PC-9 (cell line): ENCODE measurements at places on chromosomes 12 and 14. TPM values are rescaled to one million over a fixed set of nuclear protein-coding genes. Genes with fewer than 3 reads are reported as not detected.

The POTEG gene
- not detected in 2 replicates for total RNA-seq

The GYS2 gene
- total RNA-seq = not detected in 2 replicates

The CLEC4A gene
- not detected in 2 replicates for total RNA-seq

The MAPKAPK5 gene
- 45.0 and 64.7 TPM in 2 replicates for total RNA-seq

GRCh38 chr12:71046215-71046614 is 111.6 kb downstream of the TSPAN8 start:
- H3K36me3 ChIP-seq = no peaks in the 10 kb centered on the region
- H3K27ac ChIP-seq = no peak overlapping the region
- no peaks in the 10 kb centered on the region for H3K4me1 ChIP-seq

- no peaks in the 10 kb centered on the region for H3K27me3 ChIP-seq
- H3K4me1 ChIP-seq = peaks cover 10% of the 10 kb centered on the region
- no peak for DNase-seq
- H3K27ac ChIP-seq = no peak overlapping the region
- H3K4me3 ChIP-seq = no peak overlapping the region
These were observed 79.6 kb upstream of the PSMA6 start for GRCh38 chr14:35212471-35213142.

GRCh38 chr12:100146252-100146651 is 3.6 kb upstream of the BLTP3B start:
- no peak overlapping the region for H3K4me3 ChIP-seq
- H3K4me1 ChIP-seq = peaks cover 10% of the 10 kb centered on the region
- no peak for DNase-seq
- no peak overlapping the region for H3K27ac ChIP-seq
- no peaks in the 10 kb centered on the region for H3K36me3 ChIP-seq

GRCh38 chr12:116136340-116136739 is 141.2 kb downstream of the MED13L start:
- H3K36me3 ChIP-seq = no peaks in the 10 kb centered on the region
- no peak overlapping the region for H3K27ac ChIP-seq
- peaks cover 15% of the 10 kb centered on the region for H3K4me1 ChIP-seq

DNA sequence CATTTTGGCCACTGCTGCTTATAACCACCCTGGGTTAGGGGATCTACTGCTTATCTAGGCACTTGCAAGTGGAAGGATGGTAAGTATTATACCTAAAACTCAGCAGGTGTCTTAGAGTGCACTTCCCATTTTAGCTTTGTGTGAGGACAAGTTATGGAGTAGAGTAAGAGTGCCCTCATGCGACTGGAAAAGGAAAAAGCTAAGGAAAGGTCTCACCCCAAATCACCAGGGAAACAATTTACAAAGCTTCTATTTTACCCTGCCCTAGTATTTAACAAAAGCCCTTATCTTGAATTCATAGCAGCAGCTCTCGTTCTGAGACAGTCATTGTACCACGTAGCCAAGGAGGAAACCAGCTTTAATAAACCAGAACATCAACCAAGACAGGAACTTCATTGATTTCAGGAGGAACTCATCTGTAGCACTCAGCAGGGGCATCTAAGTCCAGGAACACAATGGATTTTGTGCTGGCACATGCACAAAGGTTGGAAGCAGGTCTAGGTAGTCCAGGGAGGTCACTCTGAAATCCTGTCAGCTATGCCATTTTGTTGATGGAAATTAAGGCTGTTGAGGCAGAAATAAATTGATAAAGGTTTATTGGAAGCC is 2.9 kb downstream of the RDH12 start:
- H3K27ac ChIP-seq = no peak overlapping the region
- DNase-seq = peak; percentile 66
- no peak overlapping the region for H3K4me3 ChIP-seq
- no peaks in the 10 kb centered on the region for H3K36me3 ChIP-seq

DNA sequence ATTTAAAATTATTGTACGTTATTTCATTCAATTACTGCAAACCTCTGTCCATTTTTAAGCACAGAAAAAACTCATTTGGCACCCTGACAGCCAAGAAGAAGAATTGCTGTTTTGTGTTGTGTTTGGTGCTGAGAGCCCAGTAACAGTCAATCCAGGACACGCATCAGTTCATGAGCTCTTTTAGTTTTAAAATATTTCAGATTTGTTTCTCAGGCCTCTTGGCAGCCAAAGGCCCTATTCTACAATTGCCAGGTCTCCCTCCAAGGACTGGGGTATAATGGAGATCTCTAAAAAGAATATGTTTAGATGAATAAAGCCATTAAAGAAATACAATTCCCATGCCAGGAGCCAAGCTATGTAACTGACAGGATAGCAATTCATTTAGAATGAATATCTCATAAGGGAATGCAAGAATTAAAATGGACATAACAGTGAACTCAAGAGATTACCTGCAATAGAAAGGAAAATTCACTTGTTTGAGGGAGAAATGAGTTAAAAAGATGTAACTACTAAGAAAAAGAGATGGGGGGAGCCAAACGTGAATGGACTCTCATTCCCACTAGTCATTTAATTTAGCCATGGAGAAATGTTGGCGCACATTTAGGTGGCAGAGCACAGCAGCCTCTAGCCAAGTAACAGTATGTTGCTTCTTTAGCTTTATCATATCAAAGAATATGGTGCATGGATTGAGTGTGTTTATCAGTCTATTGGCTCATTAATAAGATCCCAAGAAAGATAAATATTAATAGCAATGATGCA is 140.6 kb upstream of the PELI2 start:
- no peak for DNase-seq
- H3K4me3 ChIP-seq = no peak overlapping the region
- H3K27ac ChIP-seq = no peak overlapping the region

- H3K27me3 ChIP-seq = no peaks in the 10 kb centered on the region
- DNase-seq = peak; percentile 28
- H3K4me1 ChIP-seq = peaks cover 54% of the 10 kb centered on the region
These were observed 91.7 kb downstream of the ZFP36L1 start for GRCh38 chr14:68701001-68701741.

DNA sequence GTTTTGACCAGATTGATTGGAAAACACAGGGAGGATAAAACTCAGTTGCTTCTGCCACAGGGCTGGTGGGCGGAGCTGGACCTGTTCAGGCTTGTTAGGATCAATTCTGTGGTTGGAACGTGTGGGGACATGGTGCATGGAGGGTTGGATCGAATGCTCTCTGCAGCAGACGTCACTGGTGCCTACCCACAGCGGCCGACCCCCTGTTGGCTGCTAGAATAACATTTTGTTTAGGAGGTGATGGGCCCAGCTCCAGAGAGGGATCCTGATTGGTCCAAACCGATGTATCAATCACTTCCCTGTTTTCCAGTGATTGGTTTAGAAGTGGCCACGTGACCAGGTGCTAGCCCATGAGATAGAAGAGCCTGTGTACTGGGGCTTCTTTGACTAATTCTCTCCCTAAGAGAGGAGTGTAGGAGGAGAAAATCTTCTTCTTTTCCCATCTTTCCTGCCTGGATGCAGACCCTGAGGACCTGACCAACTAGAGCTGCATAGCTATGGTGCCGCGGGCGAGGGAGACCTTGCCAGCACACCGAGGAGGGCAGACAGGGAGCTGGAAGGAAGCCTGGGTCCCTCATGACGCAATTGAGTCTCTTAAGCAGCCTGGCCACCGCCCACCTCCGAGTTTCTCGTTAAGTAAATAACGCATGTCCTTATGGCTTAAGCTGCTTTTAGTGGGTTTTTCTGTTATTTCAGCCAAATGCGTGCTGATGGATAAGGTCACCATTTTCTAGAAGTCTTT is 163.5 kb downstream of the AACS start:
- no peaks in the 10 kb centered on the region for H3K36me3 ChIP-seq
- DNase-seq = no peak
- no peaks in the 10 kb centered on the region for H3K4me1 ChIP-seq
- no peak overlapping the region for H3K27ac ChIP-seq
- H3K27me3 ChIP-seq = peaks cover 79% of the 10 kb centered on the region

- no peak for DNase-seq
- no peaks in the 10 kb centered on the region for H3K36me3 ChIP-seq
- H3K27me3 ChIP-seq = no peaks in the 10 kb centered on the region
- no peaks in the 10 kb centered on the region for H3K4me1 ChIP-seq
- H3K4me3 ChIP-seq = no peak overlapping the region
These were observed 15.4 kb upstream of the ZNF641 start for GRCh38 chr12:48366131-48366530.

- no peaks in the 10 kb centered on the region for H3K4me1 ChIP-seq
- H3K27me3 ChIP-seq = peaks cover 87% of the 10 kb centered on the region
- no peaks in the 10 kb centered on the region for H3K36me3 ChIP-seq
- no peak overlapping the region for H3K4me3 ChIP-seq
- no peak overlapping the region for H3K27ac ChIP-seq
These were observed 76.3 kb downstream of the COX16 start for GRCh38 chr14:70283156-70283555.

- no peak overlapping the region for H3K4me3 ChIP-seq
- no peak for DNase-seq
- H3K27me3 ChIP-seq = peaks cover 4% of the 10 kb centered on the region; the same call in 1 of the 2 replicates
- no peaks in the 10 kb centered on the region for H3K4me1 ChIP-seq
- no peak overlapping the region for H3K27ac ChIP-seq
- no peaks in the 10 kb centered on the region for H3K36me3 ChIP-seq
These were observed 184.8 kb upstream of the NTF3 start for GRCh38 chr12:5247144-5247543.

DNA sequence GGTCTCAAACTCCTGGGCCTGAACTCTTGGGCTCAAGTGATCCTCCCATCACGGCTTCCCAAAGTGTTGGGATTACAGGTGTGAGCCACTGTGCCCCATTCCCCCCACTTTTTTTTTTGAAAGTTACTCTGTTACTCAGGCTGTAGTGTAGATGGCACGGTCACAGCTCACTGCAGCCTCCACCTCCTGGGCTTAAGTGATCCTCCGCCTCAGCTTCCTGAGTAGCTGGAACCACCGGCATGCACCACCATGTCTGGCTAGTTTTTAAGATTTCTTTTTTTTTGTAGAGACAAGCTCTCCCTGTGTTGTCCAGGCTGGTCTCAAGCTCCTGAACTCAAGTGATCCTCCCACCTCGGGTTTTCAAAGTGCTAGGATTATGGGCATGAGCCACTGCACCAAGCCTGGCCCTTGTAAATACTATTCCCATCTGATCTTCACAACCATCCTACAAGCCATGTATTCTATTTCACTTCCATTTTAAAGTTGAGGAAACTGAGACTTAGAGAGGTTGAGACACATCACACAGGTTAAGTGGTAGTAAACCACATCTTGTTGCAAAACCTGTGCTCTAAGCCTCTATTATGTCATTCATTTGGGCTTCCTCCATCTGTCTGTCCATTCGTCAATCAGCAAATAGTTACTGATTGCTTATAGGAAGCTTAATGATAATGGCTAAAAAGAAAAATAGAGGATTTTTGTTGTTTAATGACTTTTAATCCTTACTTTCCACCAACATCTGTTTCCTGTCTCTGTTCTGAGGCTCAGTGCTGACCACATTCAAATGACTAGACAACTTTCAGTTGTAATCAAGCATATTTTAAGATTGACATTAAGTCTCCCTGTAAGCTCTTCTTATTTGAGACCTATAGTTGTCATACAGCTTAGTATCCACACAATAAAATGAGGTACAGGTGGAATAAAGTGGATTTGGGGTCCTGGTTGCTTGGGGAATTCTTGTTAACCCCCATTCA is 9.2 kb downstream of the ASCL4 start:
- no peak overlapping the region for H3K4me3 ChIP-seq
- no peak for DNase-seq
- no peak overlapping the region for H3K27ac ChIP-seq
- no peaks in the 10 kb centered on the region for H3K4me1 ChIP-seq
- peaks cover 85% of the 10 kb centered on the region for H3K27me3 ChIP-seq
- H3K36me3 ChIP-seq = no peaks in the 10 kb centered on the region

DNA sequence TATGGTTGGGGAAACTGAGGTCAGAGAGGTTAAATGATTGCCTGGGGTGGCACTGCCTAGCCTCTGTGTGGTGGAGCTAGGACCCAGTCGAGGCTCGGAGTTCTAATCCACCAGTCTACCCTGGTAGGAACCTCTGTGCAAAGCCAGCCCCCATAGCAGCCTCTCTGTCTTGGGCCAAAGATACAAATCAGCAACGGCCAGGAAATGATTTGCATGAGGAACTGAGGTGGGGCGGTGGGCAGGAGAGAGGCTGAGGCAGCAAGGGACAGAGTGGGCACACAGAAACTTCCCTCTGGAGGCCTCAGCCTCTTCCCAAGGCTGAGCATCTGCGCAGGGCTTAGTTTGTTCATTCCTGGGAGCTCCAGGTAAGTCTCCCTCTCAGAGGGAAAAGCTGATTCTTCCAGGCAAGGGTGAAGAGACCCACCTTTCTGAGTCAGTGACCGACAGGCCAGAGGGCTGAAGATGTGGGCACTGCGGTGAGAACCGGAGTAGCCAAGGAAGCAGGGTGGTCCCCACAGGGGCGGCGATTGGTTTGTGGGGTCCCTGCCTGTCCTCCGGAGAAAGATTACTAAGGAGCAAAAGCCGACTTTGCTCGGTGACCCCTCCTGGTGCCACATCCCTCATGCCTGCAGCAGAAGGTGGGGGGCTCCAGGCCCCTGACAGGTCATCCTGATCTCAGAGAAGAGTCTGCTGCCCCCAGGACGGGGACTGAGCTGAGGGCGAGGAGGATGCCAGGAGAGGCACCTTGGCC is 134.6 kb downstream of the CACNA1C start:
- H3K27ac ChIP-seq = no peak overlapping the region
- no peak for DNase-seq

DNA sequence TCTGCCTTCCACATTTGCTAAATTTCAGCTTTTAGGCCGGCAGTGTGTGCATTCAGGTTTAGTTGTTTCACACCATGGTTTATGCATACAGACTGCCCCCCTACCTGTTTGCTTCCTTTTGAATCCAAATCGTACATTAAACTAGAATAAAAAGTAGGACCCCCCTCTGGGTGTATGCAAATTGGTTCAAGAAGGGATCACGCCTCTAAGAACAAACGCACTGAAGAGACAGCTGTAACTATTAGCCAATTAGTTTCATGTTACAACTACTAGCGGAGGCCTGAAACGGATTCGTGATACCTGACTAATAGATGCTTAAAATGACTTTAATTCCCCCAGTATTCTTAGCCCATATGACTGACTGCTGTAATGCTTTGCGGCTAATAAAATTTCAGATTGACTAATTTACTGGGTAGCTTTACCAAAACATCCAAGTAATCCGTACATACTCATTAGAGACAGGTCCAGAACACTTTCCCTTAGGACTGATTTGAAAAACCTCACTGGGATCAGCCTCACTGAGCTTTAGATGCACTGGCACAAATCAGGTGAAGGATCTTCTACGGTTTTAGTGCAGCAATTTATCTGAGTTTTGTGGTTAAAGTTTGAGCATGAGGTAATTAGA is 411.8 kb downstream of the NPAS3 start:
- H3K4me1 ChIP-seq = no peaks in the 10 kb centered on the region
- H3K36me3 ChIP-seq = no peaks in the 10 kb centered on the region
- no peak for DNase-seq
- no peak overlapping the region for H3K27ac ChIP-seq

- H3K4me1 ChIP-seq = no peaks in the 10 kb centered on the region; the same call in 1 of the 2 replicates
- H3K4me3 ChIP-seq = no peak overlapping the region
- no peaks in the 10 kb centered on the region for H3K36me3 ChIP-seq
- no peak overlapping the region for H3K27ac ChIP-seq
- H3K27me3 ChIP-seq = peaks cover 9% of the 10 kb centered on the region; the same call in 1 of the 2 replicates
- no peak for DNase-seq
These were observed 17.1 kb upstream of the PWP1 start for GRCh38 chr12:107668320-107669098.
